Posterior vena cava (tissue), 2 donors: ENCODE measurements at places on chromosomes 12 and 14. TPM values are rescaled to one million over a fixed set of nuclear protein-coding genes. Genes with fewer than 3 reads are reported as not detected.

Gene TMEM253
- total RNA-seq, result not detected

Gene MYH6
- total RNA-seq, result not detected

Gene ACOT6
- total RNA-seq, result not detected

Gene AQP6
- total RNA-seq, result 0.05 TPM

Gene AHNAK2
- 242 TPM for total RNA-seq

Gene NR4A1
- 197 TPM for total RNA-seq

Gene KRT71
- not detected for total RNA-seq

Gene GARIN6
- not detected for total RNA-seq

Gene ARHGDIB
- 157 TPM for total RNA-seq

Gene HNF1A
- not detected for total RNA-seq

Gene ZNF84
- total RNA-seq, result 22.4 TPM

Gene WNT1
- total RNA-seq, result not detected

Gene KCNMB4
- total RNA-seq, result 1.8 TPM

Gene A2ML1
- total RNA-seq, result not detected

Gene KERA
- total RNA-seq, result not detected

Gene OR6C76
- not detected for total RNA-seq

Gene SERPINA10
- total RNA-seq, result not detected

Gene SERPINA3
- total RNA-seq, result 301 TPM

Gene CBLN3
- 3.5 TPM for total RNA-seq

Gene MYG1
- 35.6 TPM for total RNA-seq

Gene NEUROD4
- not detected for total RNA-seq

Gene TAS2R7
- total RNA-seq, result not detected

Gene NRXN3
- 14.3 TPM for total RNA-seq

Gene VRTN
- total RNA-seq, result not detected

Gene PMCH
- total RNA-seq, result not detected

Gene AKAP6
- total RNA-seq, result 33.5 TPM

Gene EID3
- 6.0 TPM for total RNA-seq

Gene BCAT1
- 44.3 TPM for total RNA-seq

Gene SLC6A12
- 1.00 TPM for total RNA-seq

Gene MYF5
- total RNA-seq, result not detected

Gene MYO1A
- total RNA-seq, result 0.28 TPM

Gene BEGAIN
- total RNA-seq, result 0.56 TPM

Gene MDP1
- 23.1 TPM for total RNA-seq

Gene DDN
- not detected for total RNA-seq

Gene CHGA
- total RNA-seq, result 0.29 TPM
